GM23248 (cell line): ENCODE measurements at places on chromosomes 16 and 17. TPM values are rescaled to one million over a fixed set of nuclear protein-coding genes. Genes with fewer than 3 reads are reported as not detected.
A peak's percentile ranks its signal among the peaks of the same experiment; 100 is the strongest.

DNA sequence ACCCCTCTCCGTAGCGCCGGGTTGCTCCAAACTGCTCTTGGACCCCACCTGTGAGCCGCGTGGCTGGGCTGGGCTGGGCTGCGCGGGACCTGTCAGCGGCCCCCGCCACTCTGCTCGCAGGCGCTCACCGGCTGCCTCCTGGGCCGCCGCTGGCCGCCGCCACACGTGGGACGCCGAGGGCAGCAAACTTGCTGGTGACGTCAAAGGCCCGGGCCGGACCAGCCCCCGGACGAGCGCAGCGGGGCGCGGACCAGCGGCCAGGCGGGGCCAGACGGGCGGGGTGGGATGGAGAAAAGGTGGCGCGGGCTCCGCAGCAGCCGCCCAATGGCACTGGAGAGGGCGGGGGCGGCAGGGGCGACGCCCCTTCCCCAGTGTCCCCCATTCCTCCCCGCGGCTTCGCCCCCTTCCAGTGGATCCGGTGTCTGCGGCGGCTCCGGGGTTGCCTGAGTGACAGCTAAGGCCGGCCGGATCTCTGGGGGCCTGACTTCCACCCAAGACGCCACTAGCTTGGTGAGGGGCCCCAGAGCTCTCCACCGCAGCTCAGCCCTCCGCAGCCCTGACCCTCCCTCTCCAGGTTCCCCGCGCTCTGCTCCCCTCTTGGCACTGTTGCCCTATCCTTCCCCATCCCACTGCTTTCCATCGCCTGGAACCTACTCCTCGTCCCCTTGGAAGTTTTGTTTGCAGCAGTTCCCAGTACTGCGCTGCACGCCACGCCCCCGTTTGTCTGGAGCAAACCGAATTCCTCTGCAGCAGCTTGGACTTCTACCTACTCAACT, at the start of gene HS3ST3A1:
TSS of gene HS3ST3A1 (minus strand) at position 154 of the 776 bp plus-strand sequence. CDS start 800 bp downstream, outside the sequence.
- H3K4me3 ChIP-seq, result peak within 1 kb of the TSS; percentile 98
- no peaks in the 10 kb centered on the region for H3K27me3 ChIP-seq
- DNase-seq, result peak; percentile 97
- peaks cover 7% of the 10 kb centered on the region for H3K4me1 ChIP-seq
- no peaks in the 10 kb centered on the region for H3K36me3 ChIP-seq

- no peak overlapping the region for H3K4me3 ChIP-seq
- peaks cover 6% of the 10 kb centered on the region; the same call in 1 of the 2 replicates for H3K4me1 ChIP-seq
- no peak overlapping the region for H3K27ac ChIP-seq
- peaks cover 44% of the 10 kb centered on the region for H3K27me3 ChIP-seq
- no peak for DNase-seq
- H3K36me3 ChIP-seq, result no peaks in the 10 kb centered on the region
Measured at GRCh38 chr17:41736983-41737679, 2.7 kb upstream of the HAP1 start.

EME1 gene
- total RNA-seq, result 1.1 and 4.3 TPM in 2 replicates

- no peak overlapping the region for H3K4me3 ChIP-seq
- H3K27ac ChIP-seq, result no peak overlapping the region
- no peaks in the 10 kb centered on the region for H3K27me3 ChIP-seq
- DNase-seq, result no peak
- no peaks in the 10 kb centered on the region for H3K36me3 ChIP-seq
Measured at GRCh38 chr16:5870886-5871691, 773.5 kb upstream of the EEF2KMT start.

DNA sequence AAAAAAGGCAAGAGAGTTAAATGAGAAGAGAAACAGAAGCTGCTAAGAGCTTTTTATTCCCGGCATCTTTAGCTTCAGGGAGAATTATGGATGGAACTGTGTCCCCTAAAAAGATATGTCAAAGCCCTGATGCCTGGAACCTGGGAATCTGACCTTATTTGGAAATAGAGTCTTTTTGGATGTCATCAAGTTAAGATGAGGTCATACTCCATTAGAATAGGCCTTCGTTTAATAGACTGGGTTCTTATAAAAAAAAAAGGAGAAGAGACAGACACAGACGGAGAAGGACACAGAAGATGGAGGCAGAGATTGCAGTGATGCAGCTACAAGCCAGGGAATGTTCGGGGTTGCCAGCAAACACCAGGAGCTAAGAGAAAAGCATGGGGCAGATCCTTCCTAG, 24.6 kb downstream of the CACNG4 start:
- H3K4me1 ChIP-seq, result no peaks in the 10 kb centered on the region
- H3K27ac ChIP-seq, result no peak overlapping the region
- peaks cover 63% of the 10 kb centered on the region for H3K27me3 ChIP-seq

DNA sequence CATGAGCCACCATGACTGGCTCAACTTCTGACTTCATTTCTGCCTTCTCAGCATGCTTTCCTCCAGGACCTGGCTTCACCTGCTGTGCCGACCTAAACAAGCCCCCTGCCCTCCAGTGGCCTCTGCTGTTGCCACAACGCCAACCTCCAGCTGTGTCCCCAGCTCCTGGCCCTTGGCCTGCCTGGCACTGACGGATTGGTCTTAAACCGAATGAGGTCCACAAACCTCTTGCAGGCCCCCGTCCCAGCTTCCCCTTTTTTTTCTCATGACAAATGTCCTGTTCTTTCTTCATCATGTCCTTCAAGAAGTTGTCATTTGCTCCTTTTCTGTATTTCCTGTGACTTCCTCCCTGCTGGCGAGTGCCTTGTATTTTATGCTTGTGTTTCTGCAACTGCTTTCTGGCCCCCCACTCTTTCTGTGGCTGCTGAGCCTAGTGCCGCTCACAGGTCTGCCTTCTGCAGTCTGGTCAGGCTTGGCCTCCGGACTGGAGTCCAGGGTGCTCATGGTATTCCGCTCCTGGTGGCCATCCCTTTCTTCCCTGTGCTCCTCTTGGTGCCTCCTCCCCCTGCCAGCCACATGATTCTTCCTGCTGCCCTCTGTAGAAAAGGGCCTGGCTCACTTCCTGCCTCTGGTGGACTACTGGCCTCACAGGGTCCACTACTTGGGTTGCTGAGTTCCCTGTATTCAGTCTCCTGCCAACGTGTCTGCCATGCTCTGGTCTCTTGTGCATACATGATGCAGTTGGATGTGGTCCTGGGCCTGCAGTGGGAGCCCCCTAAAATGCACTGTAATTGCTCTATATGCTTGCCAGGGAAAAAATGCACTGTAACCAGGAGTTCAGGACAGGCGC, 2.9 kb downstream of the ATP6V0C start:
- DNase-seq, result peak; percentile 47
- peaks cover 35% of the 10 kb centered on the region for H3K4me1 ChIP-seq
- 0 out of 2 replicates have a peak overlapping the region, but pooled peaks have one; percentile 85 for H3K27ac ChIP-seq
- no peak overlapping the region for H3K4me3 ChIP-seq

- no peak for DNase-seq
- H3K27me3 ChIP-seq, result no peaks in the 10 kb centered on the region
- no peak overlapping the region for H3K4me3 ChIP-seq
Measured at GRCh38 chr16:88507231-88507743, 54.2 kb downstream of the ZFPM1 start.
